ENCODE measurements at places on chromosomes 3 and 15.

- no peak for DNase-seq
These were observed 120.7 kb upstream of the LINGO1 start for GRCh38 chr15:77753281-77753873.

GRCh38 chr15:48796521-48796920 is 14.3 kb downstream of the CEP152 start:
- DNase-seq, result no peak

DNA sequence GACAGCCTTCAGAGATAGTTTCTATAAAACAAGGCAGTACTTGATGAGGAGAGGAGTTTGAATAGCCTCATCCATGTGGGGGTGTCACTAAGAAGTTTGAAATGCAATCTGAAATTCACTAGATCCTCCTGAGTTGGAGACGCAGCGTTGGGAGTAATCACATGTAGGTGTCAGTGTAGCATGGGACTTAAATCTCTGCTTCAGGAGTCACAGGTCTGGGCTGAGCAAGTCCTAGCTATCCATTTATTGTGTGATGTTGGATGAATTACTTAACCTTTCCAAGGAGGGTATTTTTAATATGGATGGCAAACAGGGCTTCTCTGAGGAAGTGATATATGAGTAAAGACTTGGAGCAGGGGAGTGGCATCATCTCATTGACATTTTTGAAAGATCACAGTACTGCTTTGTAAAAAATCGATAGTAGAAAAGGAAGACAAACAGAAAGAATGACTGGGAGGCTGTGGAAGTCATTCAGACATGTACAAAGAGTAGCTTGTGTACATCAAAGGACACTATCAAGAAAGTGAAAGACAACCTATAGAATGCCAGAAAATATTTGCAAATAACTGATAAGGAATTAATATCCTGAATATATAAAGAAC is 17.1 kb downstream of the CP start:
- DNase-seq, result no peak

DNA sequence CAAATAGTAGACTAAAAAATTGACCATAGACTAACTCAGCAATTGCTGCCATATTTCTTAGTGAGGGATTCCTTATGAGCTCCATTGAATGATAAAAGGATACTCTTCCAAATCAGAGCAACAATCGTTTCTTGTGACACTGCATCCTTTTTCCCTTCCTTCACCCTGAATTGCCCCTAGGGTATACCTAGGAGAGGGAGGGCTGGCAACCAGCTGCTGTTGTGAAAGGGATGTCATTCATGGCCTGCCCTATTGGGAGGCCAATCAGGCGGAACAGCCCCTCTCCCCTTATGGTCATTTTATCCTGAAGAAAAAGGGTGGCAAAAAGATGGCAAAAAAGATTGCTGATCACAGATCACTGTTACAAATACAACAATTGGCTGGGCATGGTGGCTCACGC is 26.3 kb downstream of the B3GNT5 start:
- no peak for DNase-seq

DNA sequence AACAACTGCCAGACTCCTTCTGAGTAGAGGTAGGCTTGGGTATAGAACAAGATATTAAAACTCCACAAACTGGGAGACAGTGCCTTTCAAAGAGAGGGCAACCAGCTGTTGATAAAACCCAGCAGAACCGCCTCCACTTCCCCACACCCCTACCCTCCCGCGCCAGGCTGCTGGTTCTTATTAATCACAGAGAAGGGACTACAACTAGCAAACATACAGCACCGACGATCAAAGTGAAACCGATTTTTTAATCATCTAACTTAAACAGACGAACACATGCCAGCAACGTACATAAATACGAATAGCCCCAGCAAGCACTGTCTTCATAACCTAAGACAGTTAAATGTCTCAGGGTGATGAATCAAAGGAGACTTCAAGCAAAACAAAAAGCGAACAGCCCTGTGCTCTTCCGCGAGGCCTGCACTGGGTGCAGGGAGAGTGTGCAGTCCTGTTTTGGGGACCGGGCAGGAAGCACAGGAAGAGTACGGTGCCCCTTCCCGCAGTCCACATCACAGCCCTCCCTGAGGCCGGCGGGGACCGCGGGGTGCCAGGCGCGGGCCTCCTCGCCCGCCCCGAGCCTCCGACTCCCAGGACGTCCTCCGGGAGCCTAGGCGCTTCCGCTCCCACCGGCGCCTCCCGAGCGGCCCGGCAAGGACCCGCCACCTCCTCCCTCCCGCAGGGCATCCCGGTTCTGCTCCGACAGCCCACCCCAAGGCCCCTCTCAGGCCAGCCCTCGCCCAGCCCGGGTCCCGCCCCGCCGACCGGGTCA is 75.1 kb upstream of the VGLL4 start:
- DNase-seq, result no peak

DNA sequence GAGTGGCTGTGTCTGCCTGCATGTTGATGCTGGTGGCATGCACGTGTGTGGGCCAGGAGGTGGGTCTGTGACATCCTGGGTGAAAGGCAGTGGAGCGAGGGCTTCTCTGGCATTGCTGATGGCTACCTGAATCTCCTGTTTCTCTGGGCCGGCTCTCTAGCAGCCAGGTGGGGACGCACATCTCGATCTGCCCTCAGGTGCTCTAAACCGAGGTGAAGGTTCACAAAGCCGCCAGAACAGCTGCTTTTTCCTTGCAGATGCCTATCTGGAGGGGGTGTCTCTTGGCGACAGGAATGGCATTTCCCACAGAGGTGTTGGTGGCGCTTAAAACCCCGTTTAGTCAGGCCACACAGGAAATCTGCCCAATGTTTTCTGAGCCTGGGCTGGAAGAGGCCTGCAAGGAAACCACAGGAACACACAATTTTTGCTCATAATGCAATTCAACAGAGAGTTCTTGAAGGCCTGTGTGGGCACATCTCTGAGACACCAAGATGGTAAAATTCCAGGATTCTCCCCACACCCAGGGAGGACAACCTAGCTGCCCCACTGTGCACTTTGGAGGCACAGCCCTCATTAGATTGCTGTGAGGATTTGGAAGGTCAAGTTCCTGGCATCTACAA is 11.9 kb downstream of the TMEM158 start:
- DNase-seq, result no peak

GRCh38 chr15:65743637-65744252 is 48.3 kb downstream of the DENND4A start:
- no peak for DNase-seq

- no peak for DNase-seq
These were observed 697.7 kb downstream of the TUSC7 start for GRCh38 chr3:117407317-117407716.

- no peak for DNase-seq
These were observed 19.9 kb upstream of the TNFAIP8L3 start for GRCh38 chr15:51114437-51115119.

DNA sequence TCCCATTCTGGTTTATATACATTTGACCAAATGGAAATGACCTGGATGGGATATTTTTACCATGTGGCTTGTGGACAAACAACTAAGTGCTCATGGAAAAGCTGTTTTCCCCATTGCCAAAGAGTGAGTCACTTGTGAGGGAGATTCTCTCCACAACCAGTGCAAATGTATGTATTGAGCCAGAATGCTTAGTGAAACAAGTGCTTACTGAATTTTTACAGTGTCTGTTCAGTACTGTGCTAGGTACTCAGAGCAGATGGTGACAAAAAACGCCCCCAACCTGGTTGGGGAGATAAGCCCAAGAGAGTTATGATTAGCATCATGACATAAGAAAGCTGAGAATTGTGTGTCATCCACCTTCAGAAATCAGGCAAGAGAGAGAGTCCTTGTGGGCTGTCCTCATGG is 2.3 kb downstream of the CHP1 start:
- no peak for DNase-seq

- no peak for DNase-seq
These were observed 8.5 kb upstream of the PIAS1 start for GRCh38 chr15:68045289-68046265.

- DNase-seq, result no peak
These were observed 490.3 kb downstream of the MECOM start for GRCh38 chr3:169173231-169173630.

DNA sequence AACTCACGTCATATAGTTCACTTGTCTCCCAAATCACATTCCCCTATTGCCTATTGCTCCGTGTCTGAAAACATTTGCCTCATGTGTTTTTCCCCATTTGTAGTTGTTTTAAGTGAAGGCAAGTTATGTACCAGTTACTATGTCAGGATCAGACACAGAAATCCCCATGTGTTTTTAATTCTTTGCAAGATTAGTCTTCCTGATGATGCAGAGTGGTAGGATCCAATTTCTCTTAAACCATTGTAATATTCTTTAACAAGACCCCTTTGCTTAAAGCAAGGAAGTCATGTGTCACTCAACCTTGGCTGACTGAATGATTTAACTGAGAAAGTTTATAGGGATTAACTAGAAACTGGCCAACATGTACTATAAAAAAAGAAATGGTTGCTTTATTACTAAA is 164.4 kb downstream of the OPA1 start:
- DNase-seq, result no peak
